Gastrocnemius medialis (tissue), 4 donors: ENCODE measurements at places on chromosomes 3 and 15.
A peak's percentile ranks its signal among the peaks of the same experiment; 100 is the strongest.

- no peak for DNase-seq
Observed at GRCh38 chr3:122975163-122975923, 52.2 kb downstream of the SEMA5B start.

- no peak for DNase-seq
Observed at GRCh38 chr15:99682455-99682854, 50.8 kb downstream of the LYSMD4 start.

DNA sequence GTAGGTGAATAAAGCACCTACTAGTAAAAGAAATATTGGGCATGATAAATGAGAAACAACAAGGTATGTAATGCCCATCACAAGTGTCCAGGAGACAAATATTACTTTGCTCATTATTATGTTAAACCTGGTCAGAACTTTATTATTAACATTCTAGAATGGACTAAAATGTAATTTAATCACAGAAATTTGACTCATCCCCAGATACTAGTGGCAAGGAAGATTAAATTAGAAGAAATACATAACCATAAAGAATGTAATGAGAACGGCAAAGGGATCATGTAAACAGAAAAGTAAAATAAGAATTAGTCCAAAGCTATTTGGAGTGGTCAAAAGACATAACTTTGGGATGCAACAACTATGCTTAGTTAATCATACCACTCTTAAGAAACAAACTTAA, 71.2 kb upstream of the STAC start:
- DNase-seq, result no peak

- no peak for DNase-seq
Observed at GRCh38 chr3:25821746-25822573, 32.1 kb downstream of the OXSM start.

DNA sequence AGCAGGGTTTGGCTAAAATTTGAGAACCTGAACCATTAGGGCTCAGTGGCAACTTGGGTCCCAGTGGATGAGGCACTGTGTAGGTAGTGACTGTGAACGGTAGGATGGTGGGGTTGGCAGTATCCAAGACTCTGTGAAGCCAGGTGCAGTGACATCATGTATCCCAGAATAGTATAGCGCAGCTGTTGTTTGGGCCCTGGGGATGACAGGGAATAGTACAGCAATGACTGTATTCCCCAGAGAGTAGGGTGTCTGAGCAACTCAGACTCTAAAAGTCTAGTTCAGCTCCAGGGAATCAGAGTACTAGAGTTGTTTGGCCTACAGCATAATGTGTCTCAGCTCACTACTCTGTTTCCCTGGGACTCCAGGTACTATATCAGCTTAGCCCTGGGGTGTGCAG, 20.7 kb upstream of the PPP2R3A start:
- DNase-seq, result peak; percentile 38

- no peak for DNase-seq
Observed at GRCh38 chr3:103372031-103372430, 937.2 kb downstream of the ZPLD1 start.

GRCh38 chr3:138668107-138668506, 59.5 kb downstream of the FAIM start:
- no peak for DNase-seq

DNA sequence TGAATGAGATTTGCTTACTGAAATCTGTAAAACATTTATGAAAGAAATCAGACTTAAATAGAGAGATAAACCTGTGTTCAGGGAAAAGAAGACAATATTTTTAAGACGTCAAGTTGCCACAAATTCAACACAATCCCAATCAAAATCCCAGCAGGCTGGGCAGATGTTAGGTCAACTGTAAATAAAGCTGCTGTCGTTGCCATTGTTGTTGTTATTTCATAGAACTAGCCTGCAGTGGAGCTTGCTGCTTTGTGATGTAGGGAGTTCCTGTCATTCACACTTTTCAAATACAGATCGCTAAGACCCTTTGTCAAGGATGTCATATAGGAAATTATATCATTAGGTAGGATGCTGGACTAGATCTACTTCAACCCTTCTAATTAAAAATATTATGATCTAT, 123.1 kb downstream of the NEO1 start:
- no peak for DNase-seq

GRCh38 chr15:89751748-89752147, 699 bp upstream of the MESP1 start:
- DNase-seq, result no peak

DNA sequence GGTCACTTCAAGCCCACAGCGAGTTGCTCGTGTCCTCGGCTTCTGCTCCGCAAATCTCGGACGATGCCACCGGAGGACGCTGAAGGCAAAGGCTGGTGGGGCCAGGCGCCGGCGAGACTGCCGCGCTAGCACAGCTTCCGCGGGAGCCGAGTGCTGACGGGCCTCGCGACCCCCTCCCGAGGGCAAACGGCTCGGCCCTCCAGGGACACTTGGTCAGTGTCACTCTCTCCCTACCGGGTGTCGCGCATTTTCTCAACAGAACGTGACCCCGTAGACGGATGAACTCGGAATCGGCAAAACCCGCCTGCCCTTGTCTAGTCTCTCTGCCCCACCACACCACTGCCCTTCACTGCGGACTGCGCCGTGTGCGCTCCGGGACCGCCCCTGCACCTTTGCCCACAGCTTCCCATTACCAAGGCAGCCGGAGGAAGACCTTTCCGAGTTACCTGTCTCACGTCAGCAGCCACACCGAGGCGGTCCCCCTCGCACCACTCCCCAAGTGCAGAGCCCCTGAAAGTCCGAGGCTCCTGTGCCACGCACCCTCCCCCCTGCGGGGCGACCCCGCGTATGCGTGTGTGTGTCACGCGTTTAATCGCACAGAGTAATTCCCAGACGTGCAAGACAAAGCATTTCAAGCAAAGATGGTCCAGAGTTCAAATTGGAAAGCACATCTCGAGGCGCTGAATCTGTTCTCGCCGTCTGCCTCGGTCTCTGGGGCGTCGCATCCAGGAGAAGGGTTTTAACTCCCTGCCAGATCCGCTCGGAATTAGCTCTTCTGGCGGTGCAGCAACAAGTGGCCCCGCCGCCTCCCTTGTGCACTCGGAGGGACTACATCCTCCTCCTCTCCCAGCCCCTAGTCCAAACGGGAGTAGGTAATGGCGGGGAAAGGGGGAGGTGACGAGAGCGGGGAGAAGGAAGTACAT, 245.0 kb upstream of the TOPAZ1 start:
- no peak for DNase-seq

GRCh38 chr3:80338366-80338765, 570.6 kb upstream of the ROBO1 start:
- DNase-seq, result no peak

DNA sequence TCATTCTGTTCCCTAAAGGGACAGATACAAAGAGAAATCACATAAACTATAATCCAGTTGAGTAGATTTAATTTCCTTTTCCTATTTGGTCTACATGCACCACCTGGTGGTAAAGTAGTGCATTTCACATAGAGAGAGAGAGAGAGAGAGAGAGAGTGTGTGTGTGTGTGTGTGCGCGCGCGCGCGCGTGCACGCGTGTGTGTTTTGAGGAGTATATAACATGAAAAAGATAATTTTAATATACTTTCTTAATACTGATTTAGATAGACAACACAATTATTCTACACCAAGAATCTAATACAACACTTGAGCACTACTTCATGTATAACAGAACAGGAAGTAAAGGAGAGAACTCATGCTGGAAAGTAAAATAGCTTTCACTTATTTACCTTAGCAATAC, 1.1 kb upstream of the FGF7 start:
- DNase-seq, result no peak

- no peak for DNase-seq
Observed at GRCh38 chr3:20905210-20905805, 719.3 kb upstream of the SGO1 start.

- DNase-seq, result no peak
Observed at GRCh38 chr3:58646503-58646902, 20.1 kb downstream of the FAM3D start.

- no peak for DNase-seq
Observed at GRCh38 chr3:185699927-185700326, 113.8 kb downstream of the SENP2 start.

- no peak for DNase-seq
Observed at GRCh38 chr3:101050046-101050445, 56.8 kb upstream of the ABI3BP start.

DNA sequence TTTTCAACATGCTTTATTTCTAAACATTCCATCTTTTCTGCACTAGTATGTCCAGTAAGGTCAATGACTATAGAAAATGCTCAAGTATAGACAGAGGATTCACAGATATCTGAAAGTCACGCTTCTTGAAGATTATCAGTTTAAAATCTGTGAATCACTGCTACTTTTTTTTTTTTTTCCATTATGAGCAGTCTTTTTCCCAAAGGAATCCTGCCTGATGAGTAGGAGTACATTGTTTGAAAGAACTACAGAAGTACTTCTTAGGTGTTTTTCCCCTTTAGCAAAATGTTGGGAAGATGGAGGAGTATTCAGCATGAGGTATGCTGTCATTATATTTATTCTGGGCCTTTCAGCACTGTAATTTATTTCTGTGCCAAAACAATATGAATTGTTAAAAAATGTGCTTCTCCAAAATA, 266.2 kb downstream of the NLGN1 start:
- no peak for DNase-seq

- DNase-seq, result no peak
Observed at GRCh38 chr3:60064210-60065178, 1014.7 kb upstream of the CFAP20DC start.

GRCh38 chr3:119161240-119161639, 12.2 kb upstream of the UPK1B start:
- no peak for DNase-seq

DNA sequence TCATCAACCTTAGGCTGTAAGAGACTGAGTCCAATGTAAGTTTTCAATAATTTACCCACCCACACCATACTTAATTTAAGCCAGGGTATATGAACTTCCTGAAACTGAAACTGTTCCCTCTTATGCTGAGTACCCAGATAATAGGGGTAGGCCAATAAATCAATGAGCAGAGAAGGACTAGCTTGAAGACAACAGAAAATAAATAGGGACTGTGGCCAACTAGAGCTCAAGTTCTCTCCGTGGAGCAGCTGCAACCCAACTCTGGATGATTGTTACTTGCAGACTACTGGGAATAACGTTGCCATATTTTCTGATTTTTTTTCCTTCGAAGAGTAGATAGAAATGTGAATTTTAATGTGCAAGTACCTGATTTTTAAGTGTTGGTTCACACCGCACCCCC, 128.0 kb downstream of the ATG7 start:
- DNase-seq, result no peak

GRCh38 chr3:13975686-13976085, 95.8 kb upstream of the WNT7A start:
- DNase-seq, result no peak

- no peak for DNase-seq
Observed at GRCh38 chr3:167012691-167013090, 367.4 kb downstream of the ZBBX start.

- DNase-seq, result no peak
Observed at GRCh38 chr15:74841891-74842373, 1.0 kb downstream of the ULK3 start.

DNA sequence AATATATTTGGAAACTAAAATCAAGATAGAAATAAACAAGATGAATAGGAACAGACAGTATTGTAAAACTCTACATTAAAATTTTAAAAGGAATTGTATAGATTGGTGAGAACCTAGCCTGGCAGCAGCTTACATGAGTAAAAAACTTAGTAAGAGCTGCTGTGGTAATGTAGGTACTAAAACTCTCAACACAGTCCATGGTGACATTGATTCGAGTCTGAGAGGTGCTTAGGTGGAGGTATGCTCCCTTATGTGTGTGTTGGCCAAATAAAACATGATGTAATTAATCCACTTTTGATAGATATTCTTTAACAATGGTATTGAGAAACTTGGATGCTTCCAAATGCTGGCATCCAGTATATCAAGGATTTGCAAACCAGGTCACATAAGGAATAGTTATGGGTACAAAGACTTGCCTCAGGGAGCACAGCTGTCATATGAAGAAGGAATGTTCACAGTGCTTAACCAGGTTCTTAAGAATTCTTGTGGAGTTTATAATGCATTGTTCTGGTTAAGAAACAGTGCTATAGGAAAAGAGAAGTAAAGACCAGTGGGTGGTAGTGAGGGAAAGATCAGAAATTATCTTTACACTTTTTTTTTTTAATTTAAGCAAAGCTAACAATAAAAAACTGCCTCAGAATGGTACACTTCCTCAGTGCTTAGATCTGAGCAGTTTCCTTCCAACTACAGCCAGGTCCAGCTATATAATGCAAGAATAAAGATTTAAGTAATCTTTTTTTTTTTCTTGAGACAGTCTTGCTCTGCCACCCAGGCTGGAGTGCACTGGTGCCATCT, 24.6 kb upstream of the IL20RB start:
- no peak for DNase-seq

DNA sequence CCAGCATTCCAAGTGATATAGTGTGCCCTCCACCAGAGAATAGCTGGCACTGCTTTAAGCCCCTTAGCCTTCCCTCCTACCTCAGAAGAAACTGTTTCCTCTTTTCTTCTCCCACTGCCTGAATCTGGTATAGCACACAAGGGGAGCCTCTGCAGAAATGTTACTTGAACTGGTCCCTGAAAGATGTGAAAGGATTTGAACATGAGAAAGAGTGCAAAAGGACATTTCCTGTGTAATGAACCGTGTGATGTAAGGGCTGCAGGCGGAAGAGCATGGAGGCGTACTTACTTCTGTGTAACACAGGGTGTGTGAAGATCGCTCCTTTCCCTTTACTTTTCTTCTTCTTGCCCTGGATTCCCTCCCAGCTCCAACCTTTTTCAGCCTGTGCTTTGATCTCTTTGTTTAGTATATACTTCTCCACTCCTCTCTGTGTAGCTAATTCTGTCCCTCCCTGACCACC, 8.4 kb downstream of the TMOD3 start:
- no peak for DNase-seq
